ENCODE measurements at places on chromosomes 2 and 18. TPM values are rescaled to one million over a fixed set of nuclear protein-coding genes. Genes with fewer than 3 reads are reported as not detected.

The CD8B gene
- 1.3 TPM for total RNA-seq

The ARHGEF4 gene
- total RNA-seq, result 0.20 TPM

The ABCG8 gene
- not detected for total RNA-seq

The STRN gene
- 29.8 TPM for total RNA-seq

The CYP27A1 gene
- 0.16 TPM for total RNA-seq
